ENCODE measurements at places on chromosomes 5 and 9. TPM values are rescaled to one million over a fixed set of nuclear protein-coding genes. Genes with fewer than 3 reads are reported as not detected.
A peak's percentile ranks its signal among the peaks of the same experiment; 100 is the strongest.

GRCh38 chr5:82244854-82245635, 33.1 kb downstream of the RPS23 start:
- DNase-seq, result no peak

- DNase-seq, result peak; percentile 21
Measured at GRCh38 chr5:62256161-62257019, 49.6 kb upstream of the KIF2A start.

DNA sequence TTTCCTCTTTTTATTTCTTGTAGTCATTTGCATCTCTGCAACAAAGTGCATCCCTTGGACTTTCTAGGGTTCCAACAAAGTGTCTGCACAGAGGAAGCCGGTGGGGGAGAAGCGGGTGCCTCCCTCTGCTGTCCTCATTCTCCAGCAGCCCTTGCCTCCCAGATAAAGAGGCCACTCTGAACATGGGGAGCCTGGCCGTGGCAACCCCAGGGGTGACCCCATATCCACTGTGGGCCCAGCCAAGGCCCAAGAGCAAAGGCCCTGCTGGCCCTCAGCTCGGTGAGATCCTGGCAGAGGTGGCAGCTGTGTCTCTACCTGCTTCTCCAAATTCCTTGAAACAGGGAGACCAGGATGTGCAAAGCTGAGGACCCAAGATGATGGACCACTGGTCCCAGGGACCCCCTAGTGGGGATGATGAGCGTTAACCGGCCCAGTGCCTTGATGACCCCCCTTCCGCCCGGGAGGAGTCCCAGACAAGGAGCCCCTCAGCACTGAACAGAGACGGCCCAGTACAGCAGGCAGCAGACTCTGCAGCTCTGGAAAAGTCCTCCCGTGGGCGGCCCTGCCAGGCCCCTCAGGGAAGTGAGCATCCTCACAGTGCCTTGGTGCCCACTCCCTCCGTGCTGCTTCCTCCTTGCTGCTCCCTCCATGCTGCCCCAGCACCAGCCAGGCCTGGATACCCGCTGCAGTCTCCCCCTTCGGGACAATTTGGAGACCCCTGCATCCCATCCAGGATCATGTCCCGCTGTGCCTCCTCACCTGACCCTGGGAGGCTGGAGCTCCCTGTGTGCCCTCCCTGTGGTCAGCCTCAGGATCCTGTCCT, 62.5 kb downstream of the MRPL36 start:
- no peak for DNase-seq

GRCh38 chr5:176725521-176726280, 78.4 kb downstream of the TSPAN17 start:
- DNase-seq, result no peak

DNA sequence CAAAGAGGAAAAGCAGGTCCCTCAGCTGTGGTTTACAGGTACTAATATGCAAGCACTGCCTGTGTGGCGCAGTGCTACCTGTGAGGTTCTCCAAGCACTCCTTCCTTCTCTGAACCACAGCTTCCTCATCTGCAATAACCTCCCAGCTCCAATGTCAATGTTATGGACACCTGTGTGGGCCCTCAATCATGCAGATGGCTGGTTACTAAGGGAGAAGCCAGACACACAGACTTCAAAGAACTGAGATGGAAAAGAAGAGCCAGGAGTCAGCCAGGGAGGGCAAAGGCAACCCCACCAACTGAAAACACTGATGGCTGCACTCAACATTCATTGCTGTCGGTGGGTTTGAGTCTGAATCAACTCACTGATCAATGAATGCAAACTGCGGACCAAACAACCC, 77.7 kb downstream of the NR6A1 start:
- no peak for DNase-seq

GRCh38 chr9:133821601-133822429, 83.7 kb upstream of the SARDH start:
- no peak for DNase-seq

GRCh38 chr5:158970569-158971014, 129.1 kb downstream of the EBF1 start:
- DNase-seq, result no peak

TICAM2 gene
- total RNA-seq, result 0.77 TPM

LPAR1 gene
- total RNA-seq, result not detected

SIT1 gene
- 65.6 TPM for total RNA-seq

ADCY2 gene
- total RNA-seq, result not detected

CTXN3 gene
- total RNA-seq, result not detected
